Effector memory CD8-positive, alpha-beta T cell (primary cell): ENCODE measurements at places on chromosomes 2 and 18.
A peak's percentile ranks its signal among the peaks of the same experiment; 100 is the strongest.

GRCh38 chr2:178787155-178787554 lies 20.1 kb downstream of the TTN start:
- no peak for DNase-seq

- peak; percentile 1 for DNase-seq
These were observed 968 bp upstream of the RALBP1 start for GRCh38 chr18:9474108-9474982.

- DNase-seq = no peak
These were observed 570.1 kb downstream of the PLCL1 start for GRCh38 chr2:198374375-198375082.

DNA sequence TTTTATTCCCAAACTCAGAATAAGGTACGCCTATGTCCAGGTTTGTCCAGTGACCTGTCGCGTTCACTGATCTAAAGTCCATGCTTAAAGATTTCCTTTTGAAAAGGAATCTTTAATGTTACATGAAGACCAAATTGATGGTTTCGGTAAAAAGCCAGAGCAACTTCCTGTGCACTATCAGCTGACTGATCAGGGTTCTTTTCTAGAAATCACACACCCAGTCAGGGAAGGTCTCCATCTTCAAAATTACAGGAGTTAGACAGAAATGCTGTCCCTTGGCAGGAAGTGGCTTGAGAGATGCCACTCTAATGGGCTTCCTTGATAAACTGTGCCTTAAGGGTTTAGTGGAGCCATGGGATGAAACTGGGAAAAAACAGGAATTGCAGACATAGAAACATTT lies 14.7 kb upstream of the ARHGAP25 start:
- no peak for DNase-seq

- DNase-seq = no peak
These were observed 25.2 kb downstream of the MYCN start for GRCh38 chr2:15965564-15966019.

- peak; percentile 95 for DNase-seq
These were observed at the start of gene EIPR1 for GRCh38 chr2:3377612-3378432. Gene EIPR1 (minus strand): TSS chr2:3377818. CDS start chr2:3377689, 129 bp downstream.
